Uterus (tissue), 4 donors: ENCODE measurements at places on chromosomes 6 and 20.

DNA sequence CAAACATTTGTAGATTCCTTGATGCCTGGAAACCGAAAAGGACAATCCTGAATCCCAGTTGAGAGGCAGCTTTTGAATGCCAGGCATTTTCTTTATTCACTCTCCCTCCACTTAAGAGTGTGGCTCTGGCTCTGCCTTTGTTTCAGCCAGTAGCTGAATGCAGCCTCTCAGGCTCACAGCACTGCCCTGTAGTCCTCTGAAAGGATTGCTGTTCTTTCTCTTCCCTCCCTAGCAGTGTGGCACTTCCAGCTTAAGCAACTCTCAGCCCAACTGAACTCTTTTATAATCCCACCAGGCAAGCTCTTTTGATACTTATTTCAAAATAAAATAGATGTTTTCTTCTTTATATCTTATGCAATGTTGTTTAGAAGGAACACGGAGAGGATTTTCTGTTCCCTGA lies 415.6 kb downstream of the GJA1 start:
- DNase-seq: no peak

GRCh38 chr6:2611092-2611491 lies 139.6 kb downstream of the MYLK4 start:
- no peak for DNase-seq

DNA sequence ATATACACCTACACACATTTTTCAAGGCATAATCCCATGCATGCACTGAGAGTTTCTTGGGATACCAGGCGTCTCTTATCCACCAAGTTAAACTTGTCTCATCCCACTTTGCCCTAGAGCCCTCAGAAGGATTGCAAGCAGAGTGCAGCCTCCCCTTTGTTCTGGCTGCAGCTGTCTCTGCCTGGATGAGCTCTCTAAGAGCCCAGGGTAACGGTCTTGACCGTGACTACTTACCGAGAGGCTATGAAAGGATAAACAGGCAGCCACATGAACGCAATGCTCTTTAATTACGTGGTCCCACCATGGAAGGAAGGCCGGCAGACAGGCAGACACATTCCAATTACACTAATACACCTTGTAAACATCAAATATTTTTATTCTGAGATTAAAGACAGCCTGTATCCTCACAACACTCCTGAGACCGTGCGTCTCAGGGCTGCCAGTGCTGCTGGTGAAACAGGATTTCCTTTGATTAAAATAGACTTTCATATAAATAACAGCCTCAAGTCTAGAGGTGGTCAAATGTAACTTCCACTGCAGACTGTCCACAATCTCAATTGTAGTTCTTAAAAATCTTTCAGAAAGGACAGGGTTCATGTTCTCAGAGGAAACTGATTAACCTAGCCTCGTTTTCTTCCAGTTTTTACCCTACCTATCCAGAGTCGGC lies 210.0 kb upstream of the PRDM1 start:
- no peak for DNase-seq

GRCh38 chr6:125445054-125445453 lies 143.3 kb upstream of the HDDC2 start:
- DNase-seq: no peak

- no peak for DNase-seq
These were observed 1.1 kb downstream of the CTSA start for GRCh38 chr20:45892049-45892825.

DNA sequence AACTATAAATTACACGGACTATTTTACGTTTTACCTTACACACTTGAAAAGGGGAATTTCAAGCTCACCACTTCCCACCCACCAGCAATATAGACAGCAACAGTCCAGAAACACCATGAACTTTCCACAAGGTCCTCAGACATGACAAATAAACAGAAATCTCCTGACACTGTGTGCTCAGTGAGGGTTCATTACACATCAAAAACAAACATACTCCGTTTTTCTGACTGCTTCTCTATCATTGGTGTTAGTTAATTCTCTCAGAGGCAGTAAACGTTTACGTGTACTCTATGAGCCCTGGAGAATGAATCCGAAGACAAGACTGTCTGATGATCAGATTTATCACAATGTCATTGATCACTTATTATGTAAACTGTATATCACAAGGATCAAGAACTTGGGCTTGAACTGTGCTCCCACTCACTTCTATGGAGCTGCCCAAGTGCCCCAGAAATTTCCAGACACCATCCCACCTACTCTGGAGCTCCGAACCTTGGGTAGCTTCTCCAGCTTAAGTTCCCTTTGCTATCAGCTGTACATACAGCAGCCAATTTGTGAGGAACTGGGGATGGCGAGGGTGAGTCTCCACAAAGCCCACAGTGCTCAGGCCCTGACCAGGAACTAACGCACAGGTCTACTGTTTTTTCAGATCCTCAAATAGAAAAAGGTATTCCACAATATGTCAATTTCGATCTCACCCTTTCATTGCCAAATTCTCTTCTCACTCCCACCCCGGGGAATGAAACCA lies 86.0 kb downstream of the ALDH8A1 start:
- no peak for DNase-seq

GRCh38 chr6:103799971-103800670 lies 1059.6 kb downstream of the HACE1 start:
- DNase-seq: no peak

DNA sequence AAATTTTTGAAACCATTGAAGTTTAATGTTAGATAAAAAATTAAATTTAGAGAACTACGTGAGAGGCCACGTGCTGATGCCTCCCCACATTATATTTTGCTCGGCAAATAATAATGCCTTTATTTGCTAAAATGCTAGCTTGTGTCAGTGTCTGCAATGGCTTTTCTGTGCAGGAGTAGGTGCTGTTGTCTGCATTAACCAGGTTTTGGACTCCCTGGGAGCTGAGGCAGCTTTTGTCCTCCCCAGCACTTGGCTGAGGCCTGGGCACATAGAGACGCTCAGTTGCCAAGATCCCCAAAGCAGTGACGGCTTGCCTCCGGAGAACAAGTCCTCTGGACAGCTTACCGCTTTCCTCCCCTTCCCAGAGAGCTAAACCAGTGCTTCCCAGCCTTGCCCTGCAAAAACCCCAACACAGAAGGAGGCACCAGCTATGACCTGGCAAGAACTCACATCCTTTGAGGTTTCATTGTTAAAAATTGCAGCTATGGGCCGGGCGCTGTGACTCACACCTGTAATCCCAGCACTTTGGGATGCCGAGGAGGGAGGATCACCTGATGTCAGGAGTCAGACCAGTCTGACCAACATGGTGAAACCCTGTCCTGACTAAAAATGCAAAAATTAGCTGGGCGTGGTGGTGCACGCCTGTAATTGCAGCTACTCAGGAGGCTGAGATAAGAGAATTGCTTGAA lies 59.9 kb downstream of the KAT14 start:
- DNase-seq: no peak

GRCh38 chr6:13262302-13263230 lies 65.8 kb downstream of the TBC1D7 start:
- no peak for DNase-seq

GRCh38 chr6:48560408-48560807 lies 449.4 kb upstream of the PTCHD4 start:
- no peak for DNase-seq

GRCh38 chr6:71011871-71012371 lies 55.1 kb upstream of the B3GAT2 start:
- DNase-seq: no peak

DNA sequence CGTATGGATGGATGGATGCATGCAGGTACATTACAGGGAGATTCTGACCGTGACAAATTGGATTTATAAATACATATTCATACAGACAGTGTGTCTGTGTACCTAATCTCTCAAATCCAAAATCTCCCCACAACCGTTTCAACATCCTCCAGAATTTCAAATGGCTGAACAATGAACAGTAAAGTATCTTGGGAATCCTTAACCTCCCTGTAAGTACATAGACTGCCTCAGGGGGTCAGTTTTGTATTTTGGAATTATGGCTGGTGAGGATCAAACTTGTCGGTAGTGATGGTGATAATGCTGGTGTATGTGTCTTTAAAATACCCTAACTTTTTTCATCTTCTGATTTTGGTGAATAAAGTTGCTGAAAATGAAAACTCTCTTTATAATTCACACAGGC lies 246.2 kb downstream of the FOXC1 start:
- DNase-seq: no peak

DNA sequence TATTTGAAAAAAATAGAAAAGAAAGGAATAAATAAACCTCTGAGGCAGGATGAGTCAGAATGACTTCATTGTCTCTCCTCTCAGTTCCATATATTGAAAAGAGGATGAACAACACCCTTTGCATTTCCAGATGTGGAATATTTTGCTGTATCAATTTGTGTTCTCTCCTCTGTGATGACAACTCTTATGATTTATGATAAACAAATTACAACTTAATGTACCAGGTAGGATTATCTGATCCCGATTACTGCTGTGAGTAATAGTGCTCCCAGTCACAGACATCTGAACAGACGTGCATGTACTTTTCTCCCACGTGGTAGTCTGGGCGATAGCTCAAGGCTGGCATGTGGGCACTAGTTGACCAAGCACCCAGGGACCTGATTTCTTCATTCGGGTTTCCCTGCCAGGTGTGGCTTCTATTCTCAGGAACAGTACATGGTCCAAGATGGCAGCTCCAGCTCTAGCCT lies 142.1 kb upstream of the SULF2 start:
- no peak for DNase-seq

DNA sequence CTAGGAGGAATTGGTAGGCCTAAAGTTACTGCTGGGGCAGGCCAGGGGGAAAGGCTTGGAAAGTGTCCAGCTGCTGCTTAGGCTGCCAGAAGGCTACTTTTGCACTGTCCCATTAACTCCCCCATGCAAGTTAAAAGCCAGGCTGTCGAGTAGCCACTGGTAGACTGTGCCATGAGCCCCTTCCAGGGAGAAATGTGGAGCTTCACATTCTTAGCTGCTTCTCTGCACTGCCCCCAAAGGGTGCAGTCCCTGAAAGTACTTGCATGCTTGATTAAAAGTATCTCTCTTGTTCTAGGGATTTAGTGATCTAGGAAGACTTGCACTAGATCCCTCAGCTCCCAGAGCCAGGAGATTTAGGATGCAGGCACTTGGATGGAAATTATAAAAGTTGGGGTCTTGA lies 57.3 kb downstream of the CDC5L start:
- DNase-seq: no peak

GRCh38 chr6:141131616-141132015 lies 1001.1 kb upstream of the GJE1 start:
- no peak for DNase-seq

DNA sequence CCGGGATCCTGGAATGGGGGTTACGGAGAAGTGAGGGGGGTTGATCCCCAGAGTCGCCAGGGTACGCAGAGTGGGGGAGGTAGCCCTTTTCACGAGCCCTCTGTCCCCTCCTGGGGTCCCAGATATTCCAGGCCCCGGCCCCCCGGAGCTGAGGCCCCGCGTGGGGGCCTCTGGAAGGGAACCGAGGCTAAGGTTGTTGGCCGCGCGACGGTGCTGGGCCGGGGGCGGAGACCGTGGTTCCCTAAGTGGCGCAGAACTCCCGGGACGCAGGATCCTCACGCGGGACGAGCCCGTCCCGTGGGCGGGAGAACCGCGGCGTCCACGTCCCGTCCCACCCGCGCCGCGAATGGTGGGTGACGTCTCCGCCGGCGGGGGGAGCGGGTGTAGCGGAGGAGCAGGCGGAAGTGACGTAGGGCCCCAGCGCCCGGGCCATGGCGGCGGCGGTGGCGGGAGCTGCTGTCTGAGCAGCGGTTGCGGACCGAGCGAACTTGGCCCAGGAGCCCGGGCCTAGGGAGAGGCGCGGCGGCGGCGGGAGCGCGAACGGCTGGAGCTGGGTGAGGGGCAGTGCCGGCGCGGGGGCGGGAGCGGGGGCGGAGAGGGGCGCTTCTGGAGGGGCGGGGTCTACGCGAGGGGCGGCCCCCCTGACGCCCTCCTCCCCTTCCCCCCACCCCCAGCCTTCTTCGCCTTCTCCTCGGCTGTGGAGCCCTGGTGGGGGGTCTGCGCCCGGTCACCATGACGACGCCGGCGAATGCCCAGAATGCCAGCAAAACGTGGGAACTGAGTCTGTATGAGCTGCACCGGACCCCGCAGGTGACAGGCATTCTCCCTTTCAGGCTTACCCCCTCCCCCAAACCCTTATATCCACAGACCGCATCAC lies at the start of gene RING1:
TSS of gene RING1 (plus strand) at position 410 of the 877 bp plus-strand sequence. CDS start at position 733, 323 bp downstream.
- peak; percentile 89 for DNase-seq

- no peak for DNase-seq
These were observed 28.2 kb downstream of the SUN5 start for GRCh38 chr20:32975698-32976674.

DNA sequence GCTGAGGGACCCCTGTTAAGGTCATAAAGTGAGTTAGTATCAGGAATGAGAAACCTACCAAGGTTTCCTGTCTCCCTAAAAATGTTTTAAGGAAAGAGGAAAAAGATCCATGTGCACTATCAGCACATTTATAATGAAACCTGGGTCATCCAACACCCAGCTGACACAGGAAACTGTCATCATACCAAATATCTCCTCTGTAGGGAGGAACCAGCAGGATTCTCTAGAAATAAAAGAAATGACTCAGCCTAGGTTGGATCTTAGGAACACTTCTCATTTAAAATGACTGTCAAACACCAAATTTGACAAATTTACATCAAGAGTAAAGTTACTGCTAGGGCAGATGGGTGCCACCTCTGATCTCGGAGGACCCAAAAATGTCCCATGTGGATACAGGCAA lies 21.7 kb downstream of the GFOD1 start:
- DNase-seq: no peak

GRCh38 chr6:146990821-146991798 lies 213.1 kb upstream of the STXBP5 start:
- no peak for DNase-seq

GRCh38 chr20:20317621-20318364 lies 50.1 kb upstream of the INSM1 start:
- no peak for DNase-seq

DNA sequence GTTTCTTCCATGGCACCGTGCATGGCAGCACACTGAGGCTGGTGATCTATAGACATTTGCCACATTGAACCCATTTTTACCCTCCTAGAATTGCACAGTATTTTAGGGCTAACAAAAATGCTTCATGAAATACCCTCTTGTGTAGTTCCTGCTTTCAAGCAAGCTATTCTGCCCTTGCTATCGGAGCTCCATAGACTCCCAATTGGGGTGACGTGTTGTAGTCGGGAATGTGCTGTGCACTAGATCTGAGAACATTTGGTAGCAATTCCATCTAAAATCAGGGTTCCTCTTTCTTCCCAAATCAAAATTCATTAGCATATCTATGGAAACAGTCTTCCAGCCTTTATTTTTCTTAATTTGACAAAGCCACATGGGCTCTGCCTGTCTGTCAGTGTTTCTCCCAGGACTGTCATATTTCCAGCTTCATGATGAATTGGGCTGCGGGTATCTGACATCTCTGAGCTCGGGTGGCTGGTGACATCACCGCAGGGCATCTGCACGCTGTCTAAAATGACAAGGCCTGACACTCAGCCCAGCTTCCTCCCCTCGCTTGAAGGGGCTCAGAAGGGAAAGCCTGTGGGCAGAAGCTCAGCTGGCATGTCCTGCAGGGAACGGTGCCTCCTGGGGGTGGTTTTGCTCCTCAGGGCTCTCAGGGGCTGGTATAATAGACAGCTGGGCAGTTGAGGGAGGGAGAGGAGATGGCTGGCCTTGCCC lies 406.4 kb downstream of the QKI start:
- DNase-seq: no peak

- no peak for DNase-seq
These were observed 19.2 kb downstream of the PDE7B start for GRCh38 chr6:135870722-135871121.
